T-cell (primary cell): ENCODE measurements at places on chromosomes 4 and X. TPM values are rescaled to one million over a fixed set of nuclear protein-coding genes. Genes with fewer than 3 reads are reported as not detected.

SHROOM3 gene
- total RNA-seq, result 1.1 TPM

FAM53A gene
- 3.0 TPM for total RNA-seq

MAGEA10 gene
- not detected for total RNA-seq

ZDHHC15 gene
- 0.32 TPM for total RNA-seq

NCAPG gene
- 1.8 TPM for total RNA-seq

DUSP21 gene
- not detected for total RNA-seq

XAGE5 gene
- total RNA-seq, result not detected

TACR3 gene
- not detected for total RNA-seq

TRIML2 gene
- not detected for total RNA-seq

- no peaks in the 10 kb centered on the region for H3K36me3 ChIP-seq
- no peak for DNase-seq
- no peak overlapping the region for H3K4me3 ChIP-seq
- no peaks in the 10 kb centered on the region for H3K4me1 ChIP-seq
Measured at GRCh38 chr4:149980941-149981340, 97.3 kb upstream of the DCLK2 start.

- DNase-seq, result no peak
- no peaks in the 10 kb centered on the region for H3K4me1 ChIP-seq
- no peaks in the 10 kb centered on the region for H3K36me3 ChIP-seq
- H3K27ac ChIP-seq, result no peak overlapping the region
- H3K27me3 ChIP-seq, result no peaks in the 10 kb centered on the region
Measured at GRCh38 chrX:138020941-138021340, 455.0 kb downstream of the ZIC3 start.

DNA sequence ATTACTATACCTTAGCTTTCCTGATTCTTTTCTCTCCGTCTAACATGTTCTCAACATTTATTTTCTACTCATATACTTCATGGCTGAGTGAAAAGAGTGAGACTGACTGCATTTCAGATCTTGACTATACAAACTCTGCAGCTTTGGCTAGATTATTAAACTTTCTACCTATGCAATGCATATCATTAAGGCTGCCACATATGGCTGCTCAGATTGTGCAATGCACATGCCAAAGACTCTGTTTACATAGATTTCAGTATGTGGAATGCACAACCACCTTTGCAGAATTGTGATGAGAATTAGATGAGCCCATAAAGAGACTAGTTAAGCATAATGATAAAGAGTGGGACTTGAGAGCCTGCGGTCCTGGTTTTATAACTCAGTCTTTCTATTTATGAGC lies 196.5 kb downstream of the BMPR1B start:
- no peaks in the 10 kb centered on the region for H3K36me3 ChIP-seq
- no peaks in the 10 kb centered on the region for H3K27me3 ChIP-seq
- DNase-seq, result no peak
- H3K4me3 ChIP-seq, result no peak overlapping the region
- H3K27ac ChIP-seq, result no peak overlapping the region
- H3K4me1 ChIP-seq, result no peaks in the 10 kb centered on the region

GRCh38 chr4:182105416-182105815 lies 137.8 kb upstream of the TENM3 start:
- H3K27me3 ChIP-seq, result no peaks in the 10 kb centered on the region
- H3K27ac ChIP-seq, result no peak overlapping the region
- DNase-seq, result no peak
- no peak overlapping the region for H3K4me3 ChIP-seq

GRCh38 chr4:123304151-123304964 lies 92.2 kb upstream of the SPRY1 start:
- H3K27ac ChIP-seq, result no peak overlapping the region
- peak; percentile 8 for DNase-seq
- H3K36me3 ChIP-seq, result no peaks in the 10 kb centered on the region
- no peaks in the 10 kb centered on the region for H3K27me3 ChIP-seq
- no peaks in the 10 kb centered on the region for H3K4me1 ChIP-seq

DNA sequence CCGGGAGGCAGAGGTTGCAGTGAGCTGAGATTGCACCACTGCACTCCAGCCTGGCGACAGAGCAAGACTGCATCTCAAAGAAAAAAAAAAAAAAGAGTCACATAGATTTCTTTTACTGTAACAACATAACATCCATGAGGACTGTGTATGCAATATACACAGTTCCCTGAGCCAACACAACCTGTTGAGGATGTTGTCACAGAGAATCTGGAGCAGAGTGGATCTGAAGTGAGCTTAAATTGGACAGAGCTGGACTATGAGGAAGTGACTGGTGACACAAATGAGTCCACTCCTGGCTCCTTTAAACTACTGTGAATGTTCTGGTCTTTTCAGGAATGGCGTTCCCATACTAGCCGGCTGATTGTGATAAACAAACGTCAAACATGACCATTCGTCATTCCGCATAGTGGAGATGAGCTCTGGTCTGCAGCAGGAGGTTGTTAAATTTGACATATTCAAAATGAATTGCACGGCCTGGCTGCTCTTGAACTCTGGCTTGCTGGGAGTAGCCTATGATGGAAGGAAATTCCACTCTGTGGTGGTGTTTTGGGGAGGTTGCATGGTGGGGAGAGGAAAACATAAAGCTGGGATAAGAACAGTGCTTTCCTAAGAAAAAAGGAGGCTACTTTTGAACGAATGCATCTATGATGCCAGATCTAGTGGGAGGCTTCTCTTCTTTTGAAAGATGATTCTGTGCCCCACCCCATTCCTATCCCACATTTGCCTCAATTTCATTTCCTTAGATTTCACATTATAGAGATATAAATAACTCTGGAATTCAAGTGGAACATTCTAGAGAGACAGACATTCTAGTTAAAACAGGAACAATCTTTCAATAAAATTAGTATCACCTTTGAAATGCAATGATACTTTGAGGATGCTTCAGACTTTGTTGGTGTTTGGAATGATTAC lies 149.5 kb downstream of the SHROOM3 start:
- no peaks in the 10 kb centered on the region for H3K36me3 ChIP-seq
- no peak overlapping the region for H3K4me3 ChIP-seq
- DNase-seq, result no peak

DNA sequence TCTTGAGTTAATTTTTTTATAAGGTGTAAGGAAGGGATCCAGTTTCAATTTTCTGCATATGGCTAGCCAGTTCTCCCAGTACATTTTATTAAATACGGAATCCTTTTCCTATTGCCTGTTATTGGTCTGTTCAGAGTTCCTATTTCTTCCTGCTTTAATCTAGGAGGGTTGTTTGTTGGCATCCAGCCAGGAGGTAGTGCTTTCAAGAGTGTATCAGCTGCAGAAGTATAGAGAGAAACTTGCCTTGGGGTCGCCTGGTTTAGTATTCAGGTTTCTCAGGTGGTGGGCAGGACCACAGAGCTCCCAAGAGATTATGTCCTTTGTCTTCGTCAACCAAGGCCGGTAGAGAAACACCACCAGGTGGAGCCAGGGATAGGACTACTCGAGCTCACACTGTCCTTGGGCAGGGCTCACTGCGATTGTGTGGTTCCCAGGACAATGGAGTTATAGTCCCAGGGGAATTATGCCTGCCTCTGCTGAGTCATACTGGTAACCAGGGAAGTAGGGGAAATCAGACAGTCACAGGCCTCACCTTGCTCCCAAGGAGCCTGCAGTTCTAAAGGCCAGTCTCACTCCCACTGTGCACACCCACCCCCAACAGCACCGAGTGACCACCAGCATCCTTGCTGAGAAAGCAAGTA lies 168.1 kb downstream of the VSIG4 start:
- H3K36me3 ChIP-seq, result no peaks in the 10 kb centered on the region
- no peak overlapping the region for H3K4me3 ChIP-seq
- peaks cover 20% of the 10 kb centered on the region for H3K4me1 ChIP-seq
- DNase-seq, result no peak
- no peak overlapping the region for H3K27ac ChIP-seq

GRCh38 chr4:38101563-38101962 lies 141.4 kb downstream of the PTTG2 start:
- no peak for DNase-seq
- no peaks in the 10 kb centered on the region for H3K27me3 ChIP-seq
- H3K27ac ChIP-seq, result no peak overlapping the region
- no peaks in the 10 kb centered on the region for H3K4me1 ChIP-seq
- H3K36me3 ChIP-seq, result peaks cover 2% of the 10 kb centered on the region

- peaks cover 3% of the 10 kb centered on the region for H3K27me3 ChIP-seq
- H3K36me3 ChIP-seq, result no peaks in the 10 kb centered on the region
- H3K27ac ChIP-seq, result no peak overlapping the region
- no peak for DNase-seq
- H3K4me3 ChIP-seq, result no peak overlapping the region
Measured at GRCh38 chrX:43878906-43879526, 3.2 kb downstream of the MAOB start.

DNA sequence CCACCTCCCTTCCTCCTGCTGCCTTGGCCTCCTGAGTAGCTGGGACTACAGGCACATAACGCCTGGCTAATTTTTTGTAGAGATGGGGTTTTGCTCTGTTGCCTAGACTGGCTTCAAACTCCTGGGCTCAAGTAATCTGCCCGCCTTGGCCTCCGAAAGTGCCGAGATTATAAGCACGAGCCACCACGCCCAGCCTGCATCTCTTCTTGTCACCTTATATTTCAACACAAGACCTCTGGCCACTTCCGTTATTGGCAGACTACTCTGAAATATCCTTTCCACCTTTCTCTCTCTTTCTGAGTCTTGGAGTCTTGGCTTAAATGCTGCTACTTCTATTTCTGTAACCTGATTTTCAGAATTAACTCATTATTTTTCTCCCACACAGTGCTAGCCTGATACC lies 5.6 kb downstream of the KIAA0232 start:
- peaks cover 3% of the 10 kb centered on the region for H3K36me3 ChIP-seq
- H3K4me3 ChIP-seq, result no peak overlapping the region
- no peak for DNase-seq
- H3K4me1 ChIP-seq, result peaks cover 34% of the 10 kb centered on the region

- H3K36me3 ChIP-seq, result no peaks in the 10 kb centered on the region
- no peaks in the 10 kb centered on the region for H3K4me1 ChIP-seq
- H3K27me3 ChIP-seq, result no peaks in the 10 kb centered on the region
- no peak overlapping the region for H3K4me3 ChIP-seq
Measured at GRCh38 chr4:159077702-159078495, 25.0 kb upstream of the RAPGEF2 start.

GRCh38 chrX:66833426-66833825 lies 194.5 kb upstream of the EDA2R start:
- H3K27ac ChIP-seq, result no peak overlapping the region
- no peaks in the 10 kb centered on the region for H3K36me3 ChIP-seq
- no peaks in the 10 kb centered on the region for H3K27me3 ChIP-seq
- no peak overlapping the region for H3K4me3 ChIP-seq
- H3K4me1 ChIP-seq, result no peaks in the 10 kb centered on the region

DNA sequence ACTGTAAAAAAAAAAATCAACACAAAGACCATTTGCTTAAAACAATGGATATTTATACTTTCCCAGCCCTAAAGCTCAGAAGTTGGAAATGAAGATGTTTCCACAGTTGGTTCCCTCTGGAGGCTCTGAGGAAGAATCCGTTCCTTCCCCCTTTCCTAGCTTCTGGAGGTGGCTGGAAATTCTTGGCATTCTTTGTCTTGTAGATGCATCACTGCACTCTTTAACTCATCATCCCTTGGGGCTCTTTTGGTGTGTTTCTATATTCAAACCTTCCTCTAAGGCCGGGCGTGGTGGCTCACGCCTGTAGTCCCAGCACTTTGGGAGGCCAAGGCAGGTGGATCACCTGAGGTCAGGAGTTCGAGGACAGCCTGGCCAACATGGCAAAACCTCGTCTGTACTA lies 78.7 kb downstream of the VCX3A start:
- no peak overlapping the region for H3K27ac ChIP-seq
- no peaks in the 10 kb centered on the region for H3K4me1 ChIP-seq
- no peak overlapping the region for H3K4me3 ChIP-seq
- DNase-seq, result no peak

GRCh38 chrX:38754102-38754790 lies 47.0 kb upstream of the MID1IP1 start:
- no peak overlapping the region for H3K4me3 ChIP-seq
- H3K36me3 ChIP-seq, result no peaks in the 10 kb centered on the region
- no peaks in the 10 kb centered on the region for H3K4me1 ChIP-seq
- H3K27me3 ChIP-seq, result no peaks in the 10 kb centered on the region
- H3K27ac ChIP-seq, result no peak overlapping the region
